ENCODE measurements at places on chromosomes 12 and 14.

GRCh38 chr14:96309133-96309895 is 53.3 kb downstream of the BDKRB1 start:
- no peak for DNase-seq

DNA sequence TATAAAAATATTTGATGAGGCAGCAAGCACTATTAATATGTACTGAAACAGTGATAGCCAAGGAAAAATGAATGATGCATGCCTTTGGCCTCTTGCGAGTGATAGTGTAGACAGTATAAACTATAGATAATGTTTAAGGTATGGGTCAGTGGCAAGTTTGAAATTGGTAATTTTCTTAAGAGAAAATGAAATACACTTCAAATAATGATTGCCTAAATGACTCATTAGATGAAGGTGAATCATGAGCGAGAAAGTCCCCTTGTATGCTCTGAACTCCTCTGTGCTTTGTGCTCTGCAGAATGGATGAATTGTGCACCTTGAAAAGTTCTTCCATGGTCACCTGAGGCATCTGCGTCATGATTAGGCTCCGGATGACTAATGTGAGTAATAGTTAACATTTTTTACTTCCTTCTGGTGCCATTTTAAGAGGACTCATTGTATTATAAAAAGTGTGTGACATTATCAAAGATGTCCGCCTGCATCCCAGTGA is 84.9 kb upstream of the RTL1 start:
- DNase-seq = no peak

GRCh38 chr14:71705460-71705859 is 226.8 kb upstream of the RGS6 start:
- no peak for DNase-seq

DNA sequence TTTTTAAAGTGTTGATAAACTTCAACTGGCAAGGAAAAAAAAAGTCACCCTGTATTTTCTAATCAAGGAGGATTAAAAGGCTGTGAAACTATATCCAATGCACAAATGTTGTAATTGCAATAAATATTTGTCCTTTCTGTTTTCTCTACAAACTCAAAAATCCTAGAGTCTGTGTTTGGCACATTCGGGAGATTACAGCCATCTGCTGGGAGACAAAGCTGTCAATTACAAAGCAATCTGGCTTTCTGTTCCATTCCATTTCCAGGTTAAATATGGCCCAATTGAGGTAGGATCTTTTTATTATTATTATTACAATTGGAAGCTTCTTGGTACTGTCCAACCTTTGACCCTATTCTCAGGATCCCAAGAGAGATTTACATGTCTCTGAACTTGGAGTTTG is 295.9 kb downstream of the DIO2 start:
- no peak for DNase-seq

GRCh38 chr12:32302218-32303173 is 96.9 kb upstream of the FGD4 start:
- DNase-seq = no peak

DNA sequence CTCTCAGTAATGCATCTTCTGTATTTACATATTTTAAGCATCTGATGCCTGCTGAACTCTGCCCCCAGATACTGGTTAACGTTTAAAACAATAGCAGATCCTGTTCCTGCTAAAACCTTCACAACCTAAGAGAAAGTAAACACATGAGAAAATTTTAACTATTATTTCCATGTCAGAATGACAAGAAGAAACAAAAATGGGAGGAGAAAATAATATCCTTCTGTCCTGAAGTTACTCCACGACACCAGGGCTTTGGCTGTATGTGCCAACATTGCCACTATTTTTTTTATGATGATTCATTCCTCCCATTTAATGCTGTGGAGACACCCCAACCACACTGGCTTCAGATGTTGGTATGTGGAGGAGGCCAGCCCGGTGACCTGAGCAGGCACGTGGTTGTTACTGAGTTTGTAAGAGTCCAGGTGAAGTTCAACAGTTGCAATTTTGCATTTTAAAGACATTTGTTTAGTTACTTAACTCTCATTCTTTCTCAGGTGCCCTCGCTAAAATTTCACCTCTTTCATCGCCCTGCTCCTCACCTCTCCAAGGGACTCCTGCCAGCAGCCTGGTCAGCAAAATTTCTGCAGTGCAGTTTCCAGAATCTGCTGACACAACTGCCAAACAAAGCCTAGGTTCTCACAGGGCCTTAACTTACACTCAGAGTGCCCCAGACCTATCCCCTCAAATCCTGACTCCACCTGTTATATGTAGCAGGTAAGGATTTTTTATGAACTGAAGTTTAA is 65.5 kb upstream of the SLCO1C1 start:
- no peak for DNase-seq

DNA sequence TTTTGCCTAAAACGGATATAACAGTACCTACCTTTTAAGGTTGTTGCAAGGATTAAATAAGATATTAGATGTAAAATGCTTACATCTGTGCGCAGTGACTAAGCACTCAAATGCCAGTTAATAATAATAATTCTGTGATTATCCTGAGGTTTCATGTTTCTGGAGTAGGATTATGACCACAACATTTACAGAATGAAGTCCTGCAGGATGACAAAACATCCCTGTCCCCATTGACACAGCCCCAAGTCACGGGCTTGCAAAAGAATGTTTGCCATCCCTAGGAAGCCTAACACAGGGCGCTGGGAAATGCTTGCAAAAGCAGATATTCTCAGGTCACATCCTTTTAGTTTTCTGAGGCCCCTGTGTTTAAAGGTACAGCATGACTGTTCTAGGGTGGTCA is 20.1 kb downstream of the SUSD6 start:
- no peak for DNase-seq

DNA sequence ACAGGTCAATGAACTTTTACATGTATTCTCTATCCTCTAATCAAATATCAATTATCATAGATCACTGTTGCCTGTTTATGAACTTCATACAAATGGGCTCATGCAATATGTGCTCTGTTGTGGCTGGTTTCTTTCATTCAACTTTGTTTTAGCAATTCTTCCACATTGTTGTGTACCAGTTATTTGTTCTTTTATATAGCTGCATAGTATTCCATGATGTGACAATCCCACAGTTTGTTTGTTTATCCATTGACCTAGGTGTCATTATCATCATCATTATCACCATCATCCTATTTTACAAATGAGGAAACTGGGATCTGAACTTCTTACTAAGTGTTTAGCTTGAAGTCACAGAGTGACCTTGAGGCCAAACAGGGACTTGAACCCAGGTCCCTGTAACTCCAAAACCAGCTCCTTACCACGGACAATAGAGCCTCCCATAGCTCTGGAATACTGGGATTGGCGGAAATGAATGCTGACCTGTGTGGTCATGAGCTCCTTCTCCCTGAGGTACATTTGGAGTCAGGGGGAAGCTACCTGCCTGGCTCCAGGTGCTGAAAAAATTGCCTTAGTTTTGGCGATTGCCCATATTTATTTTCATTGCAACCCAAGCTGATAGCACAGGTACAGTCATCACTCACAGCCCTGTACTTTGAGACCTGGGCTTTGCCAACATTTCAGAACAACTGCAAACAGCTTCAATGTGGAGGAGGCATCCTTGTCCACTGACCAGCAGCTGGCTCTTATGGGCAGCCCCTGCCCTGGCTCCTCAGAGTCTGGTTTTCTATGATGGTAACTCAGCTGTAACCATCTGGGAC is 9.2 kb downstream of the ZFP36L1 start:
- DNase-seq = no peak

GRCh38 chr14:94679937-94680861 is 68.0 kb downstream of the SERPINA3 start:
- no peak for DNase-seq

- no peak for DNase-seq
Observed at GRCh38 chr12:110379631-110380030, 23.9 kb downstream of the ANAPC7 start.

DNA sequence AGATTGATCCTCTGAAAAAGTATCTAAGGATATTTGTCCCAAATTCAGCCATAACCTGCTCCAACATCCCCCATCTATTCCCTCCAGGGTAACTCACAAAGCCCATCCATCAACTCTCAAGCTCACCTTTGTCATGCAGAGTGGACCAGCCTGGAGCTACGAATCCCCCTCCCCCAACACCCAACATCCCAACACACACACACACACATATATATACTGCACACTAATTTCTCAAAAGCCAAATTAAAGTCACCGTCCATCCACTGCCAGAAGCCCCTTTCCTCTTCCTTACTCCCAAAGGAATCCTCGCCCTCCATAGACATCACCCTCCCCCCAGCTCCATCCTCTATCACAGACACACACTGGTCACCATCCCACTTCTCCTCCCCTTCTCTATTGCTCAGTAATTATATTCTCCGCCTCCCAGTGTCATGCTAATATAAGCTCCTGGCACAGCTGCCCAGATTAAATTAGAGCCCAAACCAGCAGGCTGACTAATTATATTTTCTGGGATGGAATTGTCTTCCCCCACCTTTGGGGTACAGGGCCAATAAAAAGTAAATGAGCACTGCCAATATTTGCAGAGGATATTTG is 13.5 kb upstream of the TESPA1 start:
- no peak for DNase-seq

DNA sequence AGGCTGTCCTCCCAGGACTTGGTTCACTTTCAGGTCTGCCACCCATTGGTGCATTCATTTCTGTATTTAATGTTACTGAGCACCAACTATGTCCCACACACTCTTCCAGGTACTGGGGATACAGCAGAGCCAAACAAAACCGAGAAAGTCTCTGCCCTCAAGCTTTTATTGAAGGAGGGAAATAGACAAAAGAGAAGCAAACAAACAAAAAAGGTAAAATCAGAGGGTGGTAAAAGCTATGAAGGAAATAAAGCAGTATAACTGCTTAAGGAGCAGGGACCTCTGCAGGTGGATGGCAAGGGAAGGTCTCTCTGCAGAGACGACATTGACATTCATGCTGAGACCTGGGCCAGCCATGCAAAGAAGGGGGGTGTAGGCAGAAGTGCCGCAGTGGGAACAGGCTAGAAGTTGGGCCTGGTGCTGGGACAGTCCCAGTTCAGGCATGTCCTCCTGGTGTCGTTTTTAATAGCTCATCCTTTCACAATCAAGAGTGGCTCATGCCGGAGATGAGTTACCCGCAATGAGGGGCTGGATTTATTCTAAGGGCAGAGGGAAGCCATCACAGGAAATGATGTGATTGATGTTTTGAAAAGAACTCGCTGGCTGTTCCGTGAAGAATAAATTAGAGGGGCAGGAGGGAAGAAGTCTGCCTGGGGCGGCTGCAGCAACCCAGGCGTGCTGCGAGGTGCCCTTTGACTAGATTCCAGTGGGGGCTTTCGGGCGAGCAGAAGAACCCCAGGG is 72.8 kb downstream of the IRF2BPL start:
- DNase-seq = no peak

- DNase-seq = no peak
Observed at GRCh38 chr14:78788467-78789360, 618.5 kb downstream of the NRXN3 start.

GRCh38 chr12:132239796-132240668 is 89.4 kb downstream of the GALNT9 start:
- DNase-seq = no peak

GRCh38 chr14:90049390-90049789 is 12.4 kb upstream of the KCNK13 start:
- no peak for DNase-seq

DNA sequence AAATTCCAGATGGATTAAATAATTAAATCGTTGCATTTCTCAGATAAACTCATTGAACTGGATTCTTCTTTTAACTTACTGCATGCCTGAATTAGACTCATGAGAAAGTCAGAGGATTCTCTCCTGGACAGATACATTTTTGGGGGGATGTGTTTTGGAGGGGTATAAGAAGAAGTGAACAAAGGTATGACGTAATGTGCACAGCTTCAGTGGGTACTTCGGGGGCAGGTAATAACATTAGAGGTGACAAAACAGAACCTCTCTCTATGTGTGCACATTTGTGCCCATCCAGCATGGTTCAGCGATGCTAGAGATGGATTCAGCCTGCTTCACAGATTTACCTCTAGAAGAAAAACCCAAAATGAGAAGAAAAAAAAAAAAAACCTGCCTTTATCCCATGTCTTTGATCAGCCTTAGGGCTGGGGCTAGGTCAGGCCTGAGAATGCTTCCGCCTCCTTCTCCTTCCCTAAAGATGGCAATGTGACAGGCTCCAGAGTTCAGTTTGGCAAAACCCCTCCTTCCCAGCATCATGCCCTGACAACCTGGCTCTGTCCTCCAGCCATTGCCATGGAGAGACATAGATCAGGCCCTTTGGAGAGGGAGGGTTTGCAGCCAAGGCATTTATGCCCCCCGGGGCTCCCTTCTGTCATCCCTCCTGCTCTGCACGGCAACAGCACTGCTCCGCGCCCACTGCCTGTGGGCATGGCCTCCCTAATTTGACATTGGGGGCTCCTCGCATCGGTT is 166.7 kb downstream of the KCNA5 start:
- no peak for DNase-seq

GRCh38 chr12:17841496-17841895 is 248.5 kb downstream of the RERGL start:
- no peak for DNase-seq

GRCh38 chr12:1692226-1692625 is 1.4 kb downstream of the ADIPOR2 start:
- no peak for DNase-seq

DNA sequence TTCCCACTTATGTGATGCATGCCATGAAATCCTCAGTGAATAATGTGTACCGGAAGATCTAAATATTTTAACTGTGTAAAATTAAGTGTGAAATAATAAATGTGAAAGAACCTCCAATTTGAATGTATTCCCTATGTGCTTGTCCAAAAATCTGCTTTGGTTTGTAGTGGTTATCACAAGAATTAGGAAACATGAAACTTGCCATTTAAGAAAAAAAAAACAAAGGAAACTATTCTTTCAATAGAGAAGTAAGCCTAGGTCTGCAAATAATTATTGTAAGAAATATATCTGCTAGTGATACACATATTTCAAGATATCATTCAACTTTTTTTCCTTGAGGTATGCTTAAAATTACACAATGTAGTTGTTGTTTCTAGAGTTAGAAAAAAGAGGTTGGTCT is 500.4 kb downstream of the SLC6A15 start:
- DNase-seq = no peak

GRCh38 chr14:102554821-102555819 is 37.3 kb upstream of the RCOR1 start:
- DNase-seq = no peak

DNA sequence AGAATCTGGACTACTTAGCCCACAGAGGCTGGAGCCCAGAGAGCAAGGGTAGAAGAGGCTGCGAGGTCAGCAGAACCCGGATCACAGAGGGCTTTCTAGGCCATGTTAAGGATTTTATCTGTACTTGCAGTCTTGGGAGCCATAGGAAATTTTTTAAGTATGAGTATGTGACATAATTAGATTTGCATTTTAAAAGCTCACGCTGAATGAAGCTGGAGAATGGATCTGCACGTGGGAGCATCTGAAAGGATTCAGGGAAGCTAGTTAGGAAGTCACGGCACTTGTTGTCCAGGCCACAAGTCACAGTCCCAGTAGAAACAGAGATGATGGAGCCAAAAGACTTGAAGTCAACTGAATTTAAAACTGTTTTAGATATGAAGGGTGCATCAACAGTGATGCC is 14.1 kb downstream of the CORO1C start:
- DNase-seq = no peak

- DNase-seq = peak; percentile 72
Observed at GRCh38 chr12:70985850-70986249, 65.3 kb upstream of the PTPRR start.

- DNase-seq = no peak
Observed at GRCh38 chr14:45136399-45136798, 669 bp downstream of the FANCM start.

- DNase-seq = no peak
Observed at GRCh38 chr14:101496776-101497683, 64.3 kb upstream of the DIO3 start.

GRCh38 chr14:30655124-30655523 is 33.0 kb downstream of the SCFD1 start:
- DNase-seq = no peak
